ENCODE measurements at places on chromosomes 12 and 14.

GRCh38 chr14:95182379-95182778 is 25.1 kb upstream of the DICER1 start:
- DNase-seq = no peak

- DNase-seq = no peak
Observed at GRCh38 chr12:124411953-124412645, 117.2 kb downstream of the RFLNA start.

DNA sequence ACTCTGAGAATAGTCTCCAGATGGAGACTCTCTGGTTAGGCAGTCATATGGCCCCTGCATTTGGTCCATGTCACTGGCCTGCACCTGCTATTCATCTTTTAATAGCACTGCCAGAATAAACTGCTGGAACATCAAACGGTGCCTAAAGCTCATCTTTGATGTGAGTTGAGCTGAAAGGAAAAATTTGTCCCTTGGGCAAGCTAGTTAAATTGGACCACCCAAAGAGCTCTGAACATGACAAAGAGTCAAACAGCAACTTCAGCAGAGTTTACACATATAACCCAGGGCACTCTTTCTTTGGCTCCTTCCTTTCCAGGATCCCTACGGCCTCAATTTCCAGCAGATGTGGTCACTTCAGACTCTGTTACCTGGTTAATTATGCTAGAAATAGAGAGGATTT is 269.9 kb downstream of the RPL10L start:
- no peak for DNase-seq

GRCh38 chr12:1873531-1874510 is 44.6 kb downstream of the CACNA2D4 start:
- DNase-seq = peak; percentile 17

DNA sequence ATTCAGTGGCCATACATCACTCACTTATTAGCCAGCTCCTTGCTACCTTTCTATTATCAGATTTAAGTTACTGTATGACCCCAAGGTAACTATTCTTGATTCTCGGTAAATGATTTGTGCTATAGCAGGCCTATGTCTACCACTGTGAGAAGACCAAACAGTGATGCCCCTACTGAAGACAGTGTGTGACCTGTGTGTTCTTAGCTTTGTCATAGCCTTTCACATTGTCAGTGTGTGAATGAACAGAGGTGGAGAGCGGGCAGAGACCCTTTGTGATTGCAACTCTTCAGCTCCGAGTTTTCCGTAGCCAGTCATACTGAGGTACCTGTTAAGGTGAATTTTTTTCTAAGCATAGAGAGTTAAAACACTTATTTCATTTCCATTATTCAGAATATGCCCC is 294.0 kb downstream of the LRFN5 start:
- DNase-seq = no peak

DNA sequence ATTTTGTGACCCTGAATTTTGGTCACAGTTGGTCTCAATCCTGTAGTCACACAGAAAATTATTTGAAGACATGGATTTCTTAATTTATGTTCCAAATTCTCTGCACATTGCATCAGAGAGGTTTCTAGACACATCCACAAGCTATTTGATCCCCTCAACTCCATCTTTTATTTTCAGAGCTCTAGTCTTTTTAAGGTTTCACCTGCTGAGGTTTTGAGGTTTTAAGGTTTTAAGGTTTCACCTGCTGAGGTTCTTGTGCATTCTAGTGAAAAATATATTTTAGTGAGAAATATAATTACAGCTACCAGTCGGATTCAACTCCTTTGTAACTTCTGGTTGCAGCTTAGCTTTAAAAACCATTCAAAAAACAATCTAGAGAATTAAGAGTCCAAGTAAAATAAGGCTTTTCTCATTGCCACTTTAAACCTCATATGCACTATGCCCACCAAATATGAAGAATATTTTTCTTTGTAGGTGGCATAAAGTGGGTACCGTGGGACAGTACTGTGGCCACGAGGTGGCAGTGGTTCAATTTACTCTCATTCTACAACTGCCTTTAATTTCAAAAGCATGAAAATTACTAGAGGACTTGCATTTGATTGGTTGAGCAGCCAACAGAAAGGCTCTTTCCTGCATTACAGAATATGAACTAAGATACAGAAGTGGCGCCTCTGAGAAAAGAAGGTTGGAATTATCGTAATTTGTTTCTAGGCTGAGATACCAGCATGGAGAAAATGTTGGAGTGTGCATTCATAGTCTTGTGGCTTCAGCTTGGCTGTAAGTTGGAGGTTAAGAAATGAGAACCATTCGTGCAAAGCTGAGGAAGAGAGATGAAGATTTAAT is 366.5 kb upstream of the OR4E1 start:
- no peak for DNase-seq

Data from activated CD8-positive, alpha-beta memory T cell treated with anti-CD3 and anti-CD28 coated beads for 24 hours (primary cell).